ENCODE measurements at places on chromosomes 5 and 9.

DNA sequence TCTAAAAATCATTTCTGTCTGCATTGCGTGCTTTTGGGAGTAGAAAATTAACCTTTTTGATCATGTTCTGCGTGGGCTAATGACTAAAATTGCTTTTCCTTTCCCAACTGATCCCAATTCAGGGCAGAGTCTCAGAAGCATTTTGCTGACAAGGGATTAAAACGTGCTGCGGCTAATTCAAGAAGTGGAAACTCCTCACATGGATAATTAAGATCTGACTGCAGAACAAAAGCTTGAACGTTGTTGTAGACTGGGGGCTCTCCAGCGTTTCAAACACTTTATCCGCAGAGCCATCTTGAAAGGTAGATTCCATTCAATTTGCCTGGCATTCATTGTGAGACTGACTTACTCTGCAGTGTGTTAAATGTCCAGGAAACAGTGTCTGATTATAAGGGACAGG is 485.3 kb upstream of the DMAC1 start:
- no peak for DNase-seq

DNA sequence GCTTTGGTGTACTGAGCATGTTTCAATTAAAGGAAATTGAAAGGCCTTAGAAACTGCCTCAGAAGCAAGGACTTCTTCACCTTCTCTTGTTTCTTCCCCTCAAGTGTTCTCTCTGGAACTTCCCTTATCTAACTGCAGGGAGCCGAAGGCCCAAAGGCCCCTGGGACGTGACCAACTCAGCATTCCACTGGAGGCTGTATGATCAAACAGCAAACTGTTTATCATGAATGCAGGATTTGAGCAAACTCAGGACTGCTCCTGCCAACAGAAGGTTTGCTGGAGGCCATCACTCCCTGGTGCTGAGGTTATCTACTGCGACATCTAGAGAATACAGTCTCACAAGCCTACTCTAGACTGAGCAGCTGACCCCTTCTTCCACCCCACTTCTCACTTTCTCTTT is 4.8 kb upstream of the CDH10 start:
- no peak for DNase-seq

- no peak for DNase-seq
Observed at GRCh38 chr9:99489060-99489413, 267.0 kb downstream of the SEC61B start.

DNA sequence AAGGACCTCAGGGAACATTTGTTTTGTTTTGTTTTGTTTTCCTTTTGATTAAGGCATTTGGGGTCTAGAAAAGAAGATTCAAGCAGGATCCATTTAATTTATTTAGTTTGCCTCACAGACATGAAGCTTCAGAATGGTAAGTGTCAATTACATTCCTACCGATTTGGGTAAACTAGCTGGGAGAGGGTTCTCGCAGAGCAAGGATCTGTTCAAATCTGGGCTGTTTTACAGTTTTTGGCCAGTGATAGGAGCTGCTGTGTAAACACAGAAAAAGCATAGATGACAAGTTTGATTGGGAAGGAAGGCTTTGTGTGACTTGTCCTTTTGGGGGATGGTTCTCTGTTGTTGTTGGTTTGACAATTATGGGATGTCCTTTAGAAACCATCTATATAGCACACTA is 470.3 kb upstream of the WWC1 start:
- DNase-seq = no peak

- peak; percentile 15 for DNase-seq
Observed at GRCh38 chr9:136107953-136108647, 10.6 kb downstream of the TMEM250 start.

DNA sequence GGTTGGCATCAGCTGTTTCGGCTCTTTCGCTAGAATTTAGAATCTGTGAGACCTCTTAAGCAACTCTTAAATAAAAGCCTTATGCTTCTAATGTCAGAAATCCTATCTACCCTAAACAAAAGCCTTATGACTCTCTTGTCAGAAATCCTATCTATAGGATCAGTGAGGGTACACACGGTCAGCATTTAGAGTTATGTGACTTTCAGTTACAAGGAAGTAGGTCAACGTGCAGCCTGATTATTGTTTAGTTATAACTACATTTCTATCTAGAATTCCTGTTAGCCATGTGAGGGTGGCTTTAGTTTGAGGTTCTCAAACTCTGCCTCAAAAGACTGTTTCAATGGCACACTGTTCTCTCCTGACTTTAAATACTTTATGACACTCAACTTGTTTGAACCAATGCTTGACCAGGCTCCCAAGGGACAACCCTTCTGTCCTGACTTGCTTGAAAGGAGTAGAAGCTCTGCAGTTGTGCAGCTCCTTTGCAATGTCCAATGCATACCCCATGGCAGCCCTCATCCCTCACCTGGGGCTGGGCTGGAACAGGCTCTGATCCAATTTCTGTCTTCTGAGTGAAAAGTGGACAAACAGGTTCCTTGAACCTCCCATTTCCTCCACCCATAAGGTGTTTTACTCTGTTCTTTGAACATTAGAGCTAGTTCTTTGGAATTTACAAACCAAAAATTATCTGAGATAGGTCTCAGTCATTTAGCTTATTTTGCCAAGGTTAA is 251.6 kb upstream of the PIK3R1 start:
- DNase-seq = no peak

DNA sequence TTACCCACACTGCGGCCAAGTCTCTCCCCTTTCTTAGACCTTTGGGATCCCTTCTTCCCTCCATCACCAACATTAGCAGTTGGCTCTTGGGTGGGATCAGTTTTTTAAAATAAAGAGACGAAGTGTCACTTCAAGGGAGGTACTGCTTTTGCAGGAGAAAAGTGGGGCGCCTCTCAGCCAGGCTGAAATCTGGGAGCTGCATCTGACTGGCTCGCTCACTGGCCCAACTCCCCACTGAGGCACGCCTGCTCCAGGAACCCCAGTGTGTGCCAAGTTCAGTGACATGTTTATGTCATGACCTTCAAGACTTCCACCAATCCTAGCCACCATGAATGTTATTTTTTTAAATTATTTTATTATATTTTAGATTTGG is 130.5 kb downstream of the MVB12B start:
- DNase-seq = no peak

DNA sequence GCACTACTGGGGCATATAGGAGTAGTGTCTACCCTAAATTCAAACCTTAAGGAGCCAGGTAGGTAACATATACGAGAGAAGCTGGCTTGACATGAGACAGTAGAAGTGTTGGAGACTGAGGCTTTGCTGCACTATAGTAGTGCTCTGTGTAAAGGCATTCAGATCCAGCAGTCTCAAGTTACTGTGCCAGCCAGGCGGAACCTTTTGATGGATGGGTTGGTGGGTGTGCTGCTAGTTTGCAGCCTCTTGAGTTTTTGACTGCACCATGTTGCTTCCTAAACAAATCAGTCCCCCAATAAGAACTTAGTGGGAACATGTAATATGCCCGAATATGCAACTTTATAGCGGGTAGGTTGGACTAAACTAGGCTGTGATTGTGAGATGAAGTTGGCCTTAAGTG is 1.5 kb downstream of the CLTA start:
- no peak for DNase-seq

GRCh38 chr5:61332358-61332749 is 296 bp downstream of the ZSWIM6 start:
- no peak for DNase-seq

GRCh38 chr9:115637661-115638060 is 515.9 kb upstream of the PAPPA start:
- DNase-seq = no peak

- DNase-seq = no peak
Observed at GRCh38 chr5:57566914-57567313, 84.3 kb upstream of the ACTBL2 start.

DNA sequence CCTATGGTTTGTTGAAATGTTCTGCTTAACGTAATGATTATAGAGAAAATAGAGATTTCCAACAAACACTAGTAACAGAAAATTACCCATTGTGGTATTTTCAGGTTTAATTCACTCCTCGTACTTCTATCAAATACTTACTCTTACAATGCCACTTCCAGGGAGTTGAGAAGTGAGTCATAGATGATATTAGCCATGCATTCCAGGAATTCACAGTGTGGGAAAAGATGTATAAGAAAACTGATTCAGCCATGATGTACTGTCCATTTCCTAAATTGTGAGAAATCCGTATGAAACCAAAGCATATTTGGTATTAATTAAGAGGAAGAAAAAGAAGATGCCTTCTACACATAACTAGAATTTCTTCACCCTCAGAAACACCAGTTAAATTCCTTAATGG is 1854.6 kb upstream of the WWC1 start:
- no peak for DNase-seq

DNA sequence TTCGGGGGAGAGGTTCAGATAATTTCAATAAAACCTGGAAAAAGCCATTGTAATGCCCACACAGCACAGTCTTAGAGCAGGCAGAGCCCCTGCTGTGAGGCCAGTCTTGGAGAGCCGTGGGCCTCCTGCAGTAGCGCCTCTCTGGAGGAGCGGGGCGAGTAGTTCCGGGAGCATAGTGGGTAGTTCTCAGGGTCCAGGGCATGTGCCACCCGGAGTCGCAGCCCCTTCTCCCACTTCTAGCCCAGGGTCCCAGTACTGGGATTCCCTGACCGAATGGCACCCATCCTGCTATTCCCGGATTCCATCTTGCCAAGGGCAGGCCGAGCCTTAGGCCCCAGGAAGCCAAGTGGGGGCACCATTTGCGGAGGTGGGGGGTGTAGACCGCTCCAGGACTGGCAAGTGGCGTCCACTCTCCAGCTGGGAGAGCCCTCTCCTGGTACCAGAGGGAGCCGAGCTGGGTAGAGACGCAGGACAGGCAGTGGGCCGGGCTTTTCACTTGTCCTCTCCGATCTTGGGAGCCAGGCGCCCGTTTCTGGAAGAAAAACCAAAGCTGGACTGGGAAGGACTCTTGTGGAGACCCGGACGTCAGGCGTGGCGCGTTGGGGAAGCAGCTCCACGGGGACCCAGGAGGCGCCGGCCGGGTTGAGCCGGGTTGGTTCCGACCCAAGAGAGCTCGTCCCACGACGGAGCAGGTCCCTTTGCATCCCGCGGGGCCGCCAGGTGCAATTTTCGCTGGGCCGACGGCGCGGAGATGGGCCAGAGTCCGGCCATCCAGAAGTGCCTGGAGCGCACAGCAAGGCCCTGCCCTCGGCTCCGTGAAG is 12.1 kb downstream of the PROP1 start:
- no peak for DNase-seq

GRCh38 chr5:92070786-92071185 is 687.7 kb upstream of the ARRDC3 start:
- no peak for DNase-seq

DNA sequence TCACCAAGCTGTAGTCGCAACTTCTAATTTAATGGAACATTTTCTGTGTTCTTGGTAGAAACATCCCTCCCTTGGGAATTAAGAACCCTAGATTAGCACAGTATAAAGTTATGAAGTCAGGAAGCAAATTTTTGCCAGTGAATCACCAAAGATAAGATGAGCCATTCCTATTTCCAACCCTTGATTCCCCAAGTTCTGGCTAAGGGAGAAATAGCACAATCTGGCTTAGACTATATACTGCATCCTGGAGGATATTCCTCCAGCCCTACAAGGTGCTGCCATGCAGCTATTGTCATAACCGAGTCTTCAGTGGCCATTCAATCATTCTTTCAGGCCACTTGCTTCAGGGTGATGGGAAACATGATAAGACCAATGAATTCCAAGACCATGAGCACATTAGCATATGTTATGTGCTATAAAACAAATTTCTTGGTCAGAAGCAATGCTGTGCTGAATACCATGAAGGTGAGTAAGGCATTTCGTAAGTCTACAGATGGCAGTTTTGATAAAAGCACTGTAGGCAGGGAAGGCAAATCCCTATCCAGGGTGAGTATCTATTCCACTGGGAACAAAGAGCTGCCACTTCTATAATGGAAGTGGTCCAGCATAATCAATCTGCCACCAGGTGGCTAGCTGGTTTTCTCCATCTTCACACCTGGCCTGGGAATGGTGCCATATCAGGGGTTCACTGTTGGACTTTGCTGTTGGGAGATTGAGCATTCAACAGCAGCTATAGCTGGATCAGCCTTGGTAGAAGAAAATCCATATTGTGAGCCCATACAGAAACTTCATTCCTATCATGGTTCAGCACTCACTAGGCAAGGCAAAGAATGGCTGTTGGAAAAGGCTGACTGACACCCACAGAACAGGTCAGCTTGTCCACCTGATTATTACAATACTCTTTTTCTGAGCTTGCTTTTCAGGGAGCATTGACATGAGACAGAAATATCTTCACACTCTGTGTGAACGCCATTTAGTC is 19.6 kb upstream of the ARL15 start:
- DNase-seq = no peak

GRCh38 chr9:34272101-34272541 is 56.9 kb downstream of the KIF24 start:
- DNase-seq = peak; percentile 48

GRCh38 chr9:127185181-127185580 is 62.7 kb upstream of the ANGPTL2 start:
- DNase-seq = no peak

GRCh38 chr9:113996531-113997001 is 81.5 kb downstream of the AMBP start:
- no peak for DNase-seq

DNA sequence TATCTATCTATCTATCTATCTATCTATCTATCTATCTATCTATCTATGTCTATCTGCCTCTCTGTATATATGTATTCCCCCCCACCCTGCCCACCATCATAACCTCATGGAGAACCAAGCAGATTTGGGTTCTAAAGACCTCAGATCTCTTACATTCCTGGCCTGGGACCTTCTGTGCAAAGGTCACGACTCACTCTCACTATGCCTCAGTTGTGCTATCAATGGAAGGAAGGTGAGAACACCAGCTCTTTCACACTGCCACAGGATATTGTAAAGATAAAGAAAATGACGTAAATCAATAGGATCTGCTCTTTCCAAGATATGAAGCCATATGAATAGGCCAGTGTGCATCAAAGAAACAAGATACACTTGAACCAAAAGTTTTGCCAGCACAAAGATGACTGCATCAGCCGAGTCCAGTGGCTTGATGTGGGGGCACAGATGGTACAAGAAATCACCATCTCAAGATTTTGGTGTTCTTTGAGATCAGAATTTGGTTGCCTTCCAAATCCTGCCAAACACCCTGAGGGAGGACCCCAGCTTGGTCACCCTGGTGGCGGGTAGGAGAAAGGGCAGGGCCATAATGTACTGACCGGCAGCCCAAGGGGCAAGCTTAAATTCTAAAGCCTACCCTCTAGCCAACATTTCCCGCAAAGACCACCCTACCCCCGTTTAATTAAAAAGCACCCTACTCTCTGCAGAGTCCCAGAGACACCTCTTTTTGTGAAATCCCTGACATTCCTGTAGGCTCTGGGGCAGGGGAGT is 8.4 kb upstream of the FGF1 start:
- no peak for DNase-seq

GRCh38 chr5:137596941-137597340 is 97.8 kb upstream of the SPOCK1 start:
- DNase-seq = no peak

DNA sequence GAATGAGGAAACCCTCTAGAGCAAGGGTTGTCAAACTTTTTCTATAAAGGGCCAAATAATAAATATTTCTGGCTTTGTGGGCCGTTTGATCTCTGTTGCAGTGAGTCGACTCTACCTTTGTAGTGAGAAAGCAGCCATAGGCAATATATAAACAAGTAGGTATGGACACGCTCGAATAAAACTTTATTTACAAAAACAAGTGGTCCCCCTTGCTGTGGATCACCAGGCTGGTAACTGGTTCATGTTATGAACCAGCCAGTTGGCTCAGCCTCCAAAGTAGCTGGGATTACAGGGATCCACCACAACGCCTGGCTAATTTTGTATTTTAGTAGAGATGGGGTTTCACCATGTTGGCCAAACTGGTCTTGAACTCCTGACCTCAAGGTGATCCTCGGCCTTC is 118.5 kb downstream of the GPBP1 start:
- no peak for DNase-seq

Measured in NCI-H2081 (cell line).